ENCODE measurements at places on chromosomes 16 and 17.
A peak's percentile ranks its signal among the peaks of the same experiment; 100 is the strongest.

- no peak for DNase-seq
Measured at GRCh38 chr16:81333356-81333755, 18.6 kb downstream of the GAN start.

DNA sequence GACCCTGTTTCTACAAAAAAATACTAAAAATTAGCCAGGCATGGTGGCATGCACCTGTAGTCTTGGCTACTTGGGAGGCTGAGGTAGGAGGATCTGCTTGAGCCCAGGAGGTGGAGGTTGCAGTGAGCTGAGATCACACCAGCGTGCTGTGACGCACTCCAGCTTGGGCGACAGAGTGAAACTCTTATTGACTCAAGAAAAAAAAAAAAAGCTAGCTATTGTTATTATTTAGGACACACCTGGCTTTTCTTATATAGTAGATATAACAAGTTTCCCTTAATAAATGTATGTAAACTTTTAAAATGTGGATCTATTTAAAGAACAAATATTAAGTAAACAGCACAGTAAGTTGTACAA is 1.8 kb downstream of the RABEP2 start:
- no peak for DNase-seq

GRCh38 chr16:530111-530817 is 2.8 kb downstream of the CAPN15 start:
- no peak for DNase-seq

DNA sequence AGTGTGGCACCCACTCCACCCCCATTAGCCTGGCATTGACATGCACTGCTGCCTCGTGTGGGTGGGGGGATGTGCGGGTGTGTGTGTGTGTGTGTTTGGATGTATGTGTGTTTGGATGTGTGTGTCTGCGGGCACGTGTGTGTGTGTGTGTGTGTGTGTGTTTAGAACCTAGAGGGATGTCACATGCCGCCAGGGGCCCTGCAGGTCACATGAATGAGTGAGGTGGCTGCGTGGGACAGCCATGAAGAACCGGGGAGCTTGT is 9.0 kb downstream of the KATNB1 start:
- DNase-seq: no peak

GRCh38 chr17:40558890-40559563 is 6.2 kb downstream of the CCR7 start:
- no peak for DNase-seq

- no peak for DNase-seq
Measured at GRCh38 chr16:78639775-78640174, 540.3 kb downstream of the WWOX start.

DNA sequence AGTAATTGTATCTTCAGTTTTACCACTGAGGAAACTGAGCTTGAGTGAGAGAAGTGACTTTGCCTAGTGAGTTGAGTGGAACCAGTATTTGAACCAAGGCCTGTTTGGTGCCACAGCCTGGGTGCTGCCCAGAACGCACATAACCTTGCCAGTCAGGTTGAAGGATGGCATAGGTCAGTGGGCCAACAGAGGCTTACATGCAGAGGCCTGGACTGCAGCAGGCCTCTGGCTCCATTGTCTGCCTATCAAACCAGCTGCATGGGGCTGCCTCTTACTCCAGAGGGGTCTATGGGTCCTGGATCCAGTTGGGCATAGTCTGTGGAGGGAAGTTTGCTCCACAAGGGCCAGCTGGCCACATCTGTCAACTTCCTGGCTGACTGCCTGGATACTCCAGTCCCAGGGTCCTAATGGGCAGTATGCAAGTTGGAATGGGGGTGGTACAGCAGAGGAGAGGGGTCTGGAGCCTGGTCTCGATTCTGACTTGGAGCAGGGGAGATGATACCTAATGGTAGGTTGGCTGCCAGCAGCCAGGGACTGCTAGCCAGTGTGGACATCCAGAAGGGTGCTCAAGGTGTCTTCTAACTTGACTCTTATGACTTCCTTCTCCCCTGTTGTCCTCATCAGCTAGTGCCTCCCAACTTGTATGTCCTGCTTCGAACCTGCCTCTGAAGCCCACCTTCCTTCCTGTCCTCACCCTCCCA is 11.1 kb upstream of the RNF112 start:
- DNase-seq: no peak

DNA sequence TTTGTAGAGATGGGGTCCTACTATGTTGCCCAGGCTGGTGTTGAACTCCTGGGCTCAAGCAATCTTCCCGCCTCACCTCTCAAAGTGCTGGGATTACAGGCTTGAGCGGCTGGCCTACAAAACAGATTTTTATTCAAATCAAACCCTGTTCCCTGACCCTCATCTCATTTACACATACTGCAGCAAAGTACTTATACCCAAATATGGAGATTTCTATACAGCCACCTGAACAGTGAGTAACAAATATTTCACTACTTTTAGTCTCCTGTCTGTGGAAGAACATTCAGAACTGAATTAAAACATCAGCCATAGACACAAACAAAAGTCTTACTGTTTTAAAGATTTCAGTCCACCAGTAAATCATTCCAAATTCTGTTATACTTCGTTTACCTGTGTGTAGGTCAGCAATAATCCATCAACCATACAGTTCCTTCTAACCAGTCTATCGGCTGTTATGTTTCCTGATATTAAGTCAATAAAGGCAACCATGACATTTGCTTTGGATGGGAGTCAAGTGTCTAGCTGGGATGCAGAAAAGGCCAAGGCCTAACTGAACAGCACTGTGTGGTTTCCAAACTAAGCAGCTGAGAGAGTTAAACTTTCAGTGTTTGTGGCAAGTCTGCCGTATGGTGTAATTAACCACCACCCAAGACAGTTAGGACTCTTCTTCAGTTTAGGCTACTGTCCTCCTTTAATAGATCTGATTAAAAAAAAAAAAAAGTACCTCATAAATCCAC is 22.3 kb downstream of the ERN1 start:
- no peak for DNase-seq

- peak; percentile 19 for DNase-seq
Measured at GRCh38 chr16:9007177-9007794, 43.6 kb upstream of the USP7 start.

- DNase-seq: peak; percentile 45
Measured at GRCh38 chr17:31678431-31678830, 180.6 kb downstream of the COPRS start.

DNA sequence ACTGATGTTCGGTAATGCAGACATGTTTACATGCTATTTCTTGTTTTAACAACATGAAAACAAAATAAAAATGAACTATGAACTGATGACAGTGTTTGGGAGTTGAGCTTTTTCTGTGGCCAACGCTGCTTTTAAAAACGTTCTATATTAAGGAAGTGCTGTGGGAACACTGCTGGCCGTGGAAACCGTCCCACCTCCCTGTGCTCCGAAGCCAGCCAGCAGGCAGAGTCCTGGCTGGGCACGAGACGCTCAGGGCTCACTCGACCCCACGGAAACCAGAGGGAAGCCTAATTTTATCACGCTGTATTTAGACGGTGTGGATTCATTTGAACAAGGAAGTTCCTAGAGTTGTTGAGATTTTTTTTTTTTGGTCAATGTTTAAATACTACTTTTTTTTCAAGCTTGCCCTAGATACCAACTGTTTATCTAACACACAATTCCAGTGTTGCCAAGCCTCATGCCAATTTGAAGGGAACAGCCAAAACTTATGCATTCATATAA is 25.8 kb downstream of the ADCY9 start:
- no peak for DNase-seq

DNA sequence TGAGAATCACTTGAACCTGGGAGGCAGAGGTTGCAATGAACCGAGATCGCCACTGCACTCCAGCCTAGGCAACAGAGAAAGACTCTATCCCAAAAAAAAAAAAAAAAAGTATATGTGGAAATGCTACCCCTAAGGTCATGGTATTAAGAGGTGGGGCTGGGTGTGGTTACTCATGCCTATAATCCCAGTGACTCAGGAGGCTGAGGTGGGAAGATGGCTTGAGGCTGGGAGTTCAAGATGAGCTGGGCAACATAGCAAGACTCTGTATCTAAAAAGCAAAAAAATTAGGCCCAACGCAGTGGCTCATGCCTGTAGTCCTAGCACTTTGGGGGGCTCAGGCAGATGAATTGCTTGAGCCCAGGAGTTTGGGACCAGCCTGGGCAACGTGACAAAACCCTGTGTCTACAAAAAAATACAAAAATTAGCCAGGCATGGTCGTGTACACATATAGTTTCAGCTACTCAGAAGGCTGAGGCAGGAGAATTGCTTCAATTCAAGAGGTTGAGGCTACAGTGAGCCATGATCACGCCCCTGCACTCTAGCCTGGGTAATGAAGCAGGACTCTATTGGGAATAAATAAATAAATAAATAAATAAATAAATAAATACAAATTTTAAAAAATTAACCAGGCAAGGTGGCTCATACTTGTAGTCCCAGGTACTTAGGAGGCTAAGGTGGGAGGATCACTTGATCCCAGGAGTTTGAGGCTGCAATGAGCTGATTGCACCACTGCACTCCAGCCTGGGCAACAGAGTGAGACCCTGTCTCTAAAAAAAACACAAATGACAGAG is 32.3 kb upstream of the NUFIP2 start:
- DNase-seq: no peak

DNA sequence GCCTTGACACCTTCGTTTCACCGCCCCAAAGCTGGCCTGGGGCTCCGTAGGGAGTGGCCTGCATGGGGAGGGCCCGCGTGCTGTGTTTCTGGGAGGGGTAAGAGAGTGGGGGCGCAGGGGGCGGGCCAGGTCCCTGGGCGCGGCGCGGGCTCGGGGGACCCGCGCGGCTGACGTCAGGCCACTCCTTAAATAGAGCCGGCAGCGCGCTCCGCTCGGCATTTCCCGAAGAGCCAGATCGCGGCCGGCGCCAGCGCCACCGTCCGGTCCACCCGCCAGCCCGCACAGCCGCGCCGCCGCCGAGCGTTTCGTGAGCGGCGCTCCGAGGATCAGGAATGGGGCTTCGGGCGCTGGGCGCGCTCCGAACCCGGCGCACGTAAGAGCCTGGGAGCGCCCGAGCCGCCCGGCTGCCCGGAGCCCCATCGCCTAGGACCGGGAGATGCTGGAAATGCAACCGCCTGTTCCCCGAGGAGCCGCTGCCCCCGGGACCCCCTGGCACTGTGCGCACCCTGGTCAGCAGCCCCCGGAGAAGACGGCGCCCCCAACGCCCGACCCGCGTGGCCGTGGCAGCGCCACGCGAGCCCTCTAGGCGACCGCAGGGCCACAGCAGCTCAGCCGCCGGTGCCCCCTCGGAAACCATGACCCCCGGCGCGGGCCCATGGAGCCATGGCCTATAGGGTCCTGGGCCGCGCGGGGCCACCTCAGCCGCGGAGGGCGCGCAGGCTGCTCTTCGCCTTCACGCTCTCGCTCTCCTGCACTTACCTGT is at the start of gene HS3ST2:
Gene HS3ST2, plus strand, starts transcription at position 215 of the 763 bp plus-strand sequence. Its CDS starts 449 bp downstream, at position 664.
- peak; percentile 5 for DNase-seq

GRCh38 chr16:14419817-14420216 is 210.2 kb downstream of the PARN start:
- DNase-seq: no peak

DNA sequence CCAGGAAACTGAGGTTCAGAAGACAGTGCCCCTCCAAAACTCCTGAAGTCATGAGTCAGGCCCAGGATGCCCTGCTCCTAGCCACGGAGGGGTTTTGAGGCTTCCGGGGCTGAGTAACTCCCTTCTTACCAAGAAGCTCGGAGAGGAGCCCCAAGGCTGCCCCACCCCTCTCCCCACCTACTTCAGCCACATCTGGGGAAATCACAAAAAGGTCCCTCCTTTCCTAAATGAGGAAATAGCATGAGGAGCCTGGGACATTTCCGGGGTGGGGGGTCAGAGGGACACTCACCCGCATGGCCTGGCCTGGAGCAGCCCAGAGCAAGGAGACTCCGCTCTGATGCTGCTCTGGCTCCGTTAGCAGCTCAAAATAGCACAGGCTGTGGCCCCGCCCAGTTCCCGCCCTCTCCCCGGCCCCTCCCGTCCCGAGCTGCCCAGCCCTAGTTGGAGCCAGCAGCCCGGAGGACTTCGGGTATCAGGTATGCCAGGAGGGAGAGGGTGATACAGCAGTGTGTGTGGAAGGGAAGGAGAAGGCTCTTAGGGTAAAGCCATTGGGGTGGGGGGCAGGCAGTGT is 40.1 kb downstream of the MYO18A start:
- DNase-seq: peak; percentile 49

GRCh38 chr17:7842380-7843256 is 8.6 kb downstream of the KDM6B start:
- peak; percentile 95 for DNase-seq

DNA sequence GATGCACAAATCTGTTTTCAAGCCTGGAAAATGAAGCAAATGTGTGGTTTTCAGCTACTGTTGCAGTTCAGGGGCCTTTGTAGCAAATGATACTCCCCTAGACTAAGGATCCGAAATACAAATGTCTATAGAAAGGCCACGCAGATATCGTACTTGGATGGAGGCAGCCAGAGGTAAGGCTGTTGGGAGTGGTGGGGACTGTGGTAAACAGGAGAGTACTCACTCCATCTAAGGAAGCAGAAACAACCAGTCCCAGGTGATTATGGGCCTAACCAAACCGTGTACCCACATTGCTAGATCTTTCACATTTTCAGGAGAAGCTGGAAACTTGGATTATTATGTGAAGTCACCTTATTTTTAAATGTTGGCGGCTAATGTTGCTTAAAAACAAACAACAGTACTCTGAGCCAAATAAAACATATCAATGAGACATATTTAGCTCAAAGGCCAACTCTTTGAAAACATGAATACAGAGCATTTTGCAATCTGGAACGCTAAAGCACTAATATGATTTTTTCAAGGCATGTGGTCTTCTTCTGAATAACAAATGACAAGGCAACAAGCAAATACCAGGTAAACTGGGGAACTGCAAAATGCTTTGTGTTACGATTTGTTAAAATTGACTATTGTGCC is 110.1 kb downstream of the YPEL2 start:
- no peak for DNase-seq

DNA sequence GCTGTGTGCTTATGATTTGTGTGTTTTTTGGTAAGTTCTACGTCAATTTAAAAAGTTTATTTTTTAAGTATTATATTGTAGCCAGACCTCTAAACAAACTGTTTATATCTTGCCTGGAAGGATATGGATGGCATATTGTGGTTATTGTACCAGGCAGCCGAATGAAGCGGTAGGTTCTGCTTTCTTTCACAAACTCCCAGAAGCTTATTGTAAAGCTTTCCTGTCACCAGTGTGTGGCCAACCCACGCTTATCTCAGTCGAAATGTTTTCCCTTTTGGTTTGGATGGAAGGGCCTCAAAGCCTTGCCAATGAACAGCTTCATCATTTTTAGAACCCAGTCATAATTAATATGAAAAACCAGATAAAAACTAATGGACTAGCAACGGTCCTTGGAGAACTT is 53.1 kb downstream of the CYB5B start:
- DNase-seq: no peak

DNA sequence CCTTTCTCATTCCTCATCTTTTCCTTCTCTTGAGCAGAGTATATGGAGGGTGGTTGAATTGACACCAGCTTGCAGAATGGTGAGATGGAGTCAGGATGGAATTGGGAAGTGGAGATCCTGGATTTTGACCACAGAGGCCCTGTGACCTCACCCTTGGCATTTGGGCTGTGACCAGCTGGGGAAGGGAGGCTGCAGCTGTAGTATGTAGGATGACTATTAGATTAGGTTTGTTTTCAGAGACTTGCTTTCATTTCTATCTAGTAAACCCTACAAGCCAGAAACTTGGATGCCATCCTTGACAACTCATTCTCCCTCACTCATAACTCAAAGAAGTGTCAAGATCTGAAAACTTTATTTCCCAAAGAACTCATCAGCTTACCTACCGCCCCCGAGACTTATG is 5.9 kb downstream of the GNGT2 start:
- DNase-seq: peak; percentile 8
